ENCODE measurements at places on chromosomes 3 and 15.

- DNase-seq = no peak
These were observed 62.3 kb upstream of the ASB14 start for GRCh38 chr3:57354768-57355167.

DNA sequence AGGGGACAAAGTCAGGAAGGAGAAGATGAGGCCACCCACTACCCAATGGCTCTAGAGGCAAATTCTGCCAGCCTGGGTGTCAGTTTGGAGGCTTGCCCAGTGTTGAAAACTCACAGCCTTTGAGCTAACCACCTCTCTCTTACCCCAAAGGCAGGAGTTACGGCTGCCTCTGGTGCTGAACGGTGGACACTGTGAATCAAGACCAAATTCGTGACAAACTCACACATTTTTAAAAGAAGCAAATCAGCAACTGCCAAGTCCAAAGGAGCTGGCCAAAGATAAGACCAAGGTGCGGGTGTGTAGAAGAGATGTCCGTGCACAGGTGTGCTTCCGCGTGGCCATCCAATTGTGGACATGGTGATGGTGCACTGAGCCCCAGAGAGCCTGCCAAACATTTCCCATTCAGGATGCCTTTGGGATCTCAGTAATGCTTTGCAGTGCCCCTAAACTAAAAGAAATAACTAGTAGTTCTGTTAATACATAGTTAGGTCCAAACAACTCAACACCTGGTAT lies 74.6 kb downstream of the FAM174B start:
- no peak for DNase-seq

- DNase-seq = no peak
These were observed 3.6 kb upstream of the SH2D7 start for GRCh38 chr15:78088773-78089080.

DNA sequence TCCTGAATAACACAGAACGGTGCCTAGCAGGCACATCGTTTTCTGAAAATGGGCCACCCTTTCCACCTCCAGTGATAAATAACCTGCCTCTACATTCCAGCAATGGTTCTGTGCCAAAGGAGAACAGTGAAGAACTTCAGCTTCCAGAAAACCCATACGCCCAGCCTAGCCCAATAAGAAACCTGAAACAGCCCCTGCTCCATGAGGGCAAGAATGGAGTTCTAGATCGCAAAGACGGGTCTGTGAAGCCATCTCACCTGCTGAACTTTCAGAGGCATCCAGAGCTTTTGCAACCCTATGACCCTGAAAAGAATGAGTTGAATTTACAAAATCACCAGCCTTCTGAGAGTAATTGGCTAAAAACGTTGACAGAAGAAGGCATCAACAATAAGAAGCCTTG lies 61.9 kb downstream of the CGNL1 start:
- no peak for DNase-seq

- no peak for DNase-seq
These were observed 212.0 kb upstream of the ALCAM start for GRCh38 chr3:105154692-105155091.

- peak; percentile 83 for DNase-seq
These were observed 640.7 kb downstream of the FHIT start for GRCh38 chr3:60610441-60611112.

GRCh38 chr15:40959331-40960141 lies 6.3 kb downstream of the CHAC1 start:
- DNase-seq = no peak

DNA sequence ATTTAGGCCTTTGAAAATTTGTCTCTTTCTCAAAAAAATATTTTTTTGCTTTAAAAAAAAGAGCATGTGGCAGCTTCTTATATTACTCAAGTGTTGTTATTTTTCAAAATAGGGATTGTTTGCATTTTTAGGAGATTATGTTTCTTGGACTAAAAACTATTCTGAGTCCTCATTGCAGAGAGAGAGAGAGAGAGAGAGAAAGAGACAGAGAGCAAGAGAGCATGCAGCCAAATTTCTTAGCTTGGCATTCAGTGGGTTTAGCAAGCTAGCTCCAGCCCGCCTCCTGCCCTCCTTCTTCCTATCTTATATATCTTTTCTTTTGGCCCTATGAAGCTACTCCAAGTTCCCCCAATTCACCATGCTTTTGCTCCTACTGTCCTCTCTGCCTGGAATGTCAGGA lies 55.7 kb downstream of the CEMIP start:
- DNase-seq = peak; percentile 44

DNA sequence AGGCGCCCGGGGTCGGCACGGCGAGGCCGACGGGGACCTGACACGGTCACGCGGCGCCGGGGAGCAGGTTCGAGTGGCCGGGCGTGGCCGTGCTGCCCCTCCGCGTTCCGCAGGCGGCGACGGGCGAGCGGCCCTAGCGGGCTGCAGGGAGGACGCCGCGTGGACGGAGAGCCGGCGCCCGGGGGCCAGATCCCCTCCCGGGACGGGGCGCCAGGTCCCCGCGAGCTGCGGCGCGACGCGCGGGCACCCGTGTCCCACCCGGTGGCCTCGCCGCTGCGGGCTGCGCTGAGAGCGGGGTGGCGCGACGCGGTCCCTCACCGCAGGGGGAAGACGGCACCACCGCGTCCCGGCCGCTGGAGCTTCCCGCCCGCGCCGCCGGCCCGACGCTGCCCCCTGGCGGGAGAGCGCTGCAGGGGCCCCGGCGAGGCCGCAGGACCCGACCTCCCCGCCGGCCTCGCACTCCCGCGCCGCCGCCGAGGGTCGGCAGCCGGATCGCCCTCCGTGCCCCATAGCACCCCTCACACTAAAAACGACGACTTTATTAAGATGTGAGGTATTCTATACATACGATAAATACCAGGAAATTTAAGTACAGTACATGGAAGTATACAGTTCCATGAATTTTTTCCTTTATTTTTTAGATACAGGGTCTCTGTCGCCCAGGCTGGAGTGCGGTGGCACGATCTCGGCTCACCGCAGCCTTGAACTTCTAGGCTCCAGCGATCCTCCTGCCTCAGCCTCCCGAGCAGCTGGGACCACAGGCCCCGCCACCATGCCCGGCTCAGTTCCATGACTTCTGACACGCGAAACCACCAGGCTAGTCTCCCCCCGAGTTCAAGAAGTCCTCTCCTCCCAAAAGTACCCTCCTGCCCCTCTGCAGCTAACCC lies 1.3 kb upstream of the PIGZ start:
- DNase-seq = peak; percentile 94

- DNase-seq = no peak
These were observed 158.4 kb upstream of the CCDC54 start for GRCh38 chr3:107218864-107219269.

- DNase-seq = no peak
These were observed 23.7 kb downstream of the CYP19A1 start for GRCh38 chr15:51314391-51315337.

DNA sequence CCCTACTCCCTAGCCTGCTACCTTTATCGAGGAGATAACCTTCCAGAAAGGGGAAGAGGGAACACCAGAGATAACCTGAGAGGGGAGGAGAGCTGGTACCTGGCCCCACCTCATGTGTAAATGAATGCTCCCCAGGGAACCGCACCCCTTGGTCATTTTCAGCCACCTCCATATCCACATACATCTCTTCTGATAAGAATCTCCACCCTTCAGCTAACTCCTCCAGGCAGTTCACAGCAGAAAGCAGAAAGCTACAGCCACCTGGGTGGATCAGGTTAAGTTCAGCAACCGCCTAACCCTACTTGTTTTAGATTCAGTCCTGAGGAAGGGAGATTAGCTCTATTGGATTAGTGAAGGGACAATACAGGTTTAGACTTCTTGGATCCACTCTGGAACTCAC lies 38.0 kb upstream of the TIMP4 start:
- DNase-seq = no peak

GRCh38 chr15:95944661-95945255 lies 385.7 kb upstream of the NR2F2 start:
- DNase-seq = no peak

GRCh38 chr3:159947220-159947619 lies 41.4 kb upstream of the IL12A start:
- peak; percentile 75 for DNase-seq

GRCh38 chr3:69967156-69967555 lies 32.4 kb upstream of the SAMMSON start:
- DNase-seq = no peak

DNA sequence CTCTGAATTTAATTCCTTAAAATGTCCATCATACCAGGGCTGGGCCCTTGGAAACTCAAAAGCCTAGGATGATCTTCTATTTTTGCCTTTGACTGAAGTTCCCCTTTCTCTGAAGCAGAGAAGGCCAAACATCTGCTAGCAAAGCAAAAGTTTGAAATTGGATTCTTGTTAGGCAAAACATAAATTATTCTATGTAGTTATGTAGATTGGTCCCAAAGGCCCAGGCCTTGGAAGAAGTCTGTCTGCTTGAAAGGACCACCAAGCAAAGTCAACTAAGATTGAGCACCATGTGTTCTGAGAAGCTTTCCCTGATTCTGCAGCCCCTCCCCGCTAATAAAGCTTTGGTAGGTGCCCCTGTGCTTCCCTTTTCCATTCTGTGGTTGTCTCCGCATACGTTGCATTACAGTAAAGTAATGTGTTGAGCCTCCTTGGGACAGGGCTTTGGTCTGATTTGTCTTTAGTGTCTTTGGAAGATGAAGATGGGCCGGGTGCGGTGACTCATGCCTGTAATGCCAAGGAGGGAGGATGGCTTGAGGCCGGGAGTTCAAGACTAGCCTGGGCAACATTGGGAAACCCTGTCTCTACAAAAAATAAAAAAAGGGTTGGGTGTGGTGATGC lies 56.4 kb downstream of the RPL39L start:
- no peak for DNase-seq

- DNase-seq = no peak
These were observed 215.8 kb downstream of the RYR3 start for GRCh38 chr15:33526532-33526931.

GRCh38 chr3:41418961-41419691 lies 219.8 kb downstream of the CTNNB1 start:
- DNase-seq = peak; percentile 15

GRCh38 chr15:91844928-91845327 lies 8.6 kb upstream of the SLCO3A1 start:
- no peak for DNase-seq

GRCh38 chr15:90680371-90680935 lies 36.7 kb upstream of the BLM start:
- DNase-seq = peak; percentile 86

GRCh38 chr15:64699751-64700388 lies 75.5 kb downstream of the RBPMS2 start:
- peak; percentile 41 for DNase-seq

GRCh38 chr3:16522834-16523233 lies 9.3 kb upstream of the RFTN1 start:
- DNase-seq = no peak

DNA sequence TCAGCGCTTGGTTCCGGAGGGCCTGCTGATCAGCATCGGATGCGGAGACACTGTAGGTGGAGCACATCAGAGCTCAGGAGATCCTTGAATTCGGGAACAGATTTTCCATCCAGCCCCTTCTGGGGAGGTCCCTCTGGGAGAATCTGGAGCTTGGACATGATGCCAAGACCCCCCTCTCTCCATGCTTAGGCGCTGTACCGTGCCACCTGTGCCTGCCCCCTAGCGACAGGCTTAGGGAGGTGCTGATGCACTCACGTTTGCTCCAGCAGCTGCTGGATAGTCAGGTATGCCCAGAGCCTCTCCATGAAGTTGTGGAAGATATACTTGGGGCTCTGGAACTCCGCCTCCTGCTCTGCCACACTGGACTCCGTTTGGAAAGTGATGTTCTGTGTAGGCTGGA lies 9.7 kb downstream of the ITIH4 start:
- DNase-seq = peak; percentile 40

DNA sequence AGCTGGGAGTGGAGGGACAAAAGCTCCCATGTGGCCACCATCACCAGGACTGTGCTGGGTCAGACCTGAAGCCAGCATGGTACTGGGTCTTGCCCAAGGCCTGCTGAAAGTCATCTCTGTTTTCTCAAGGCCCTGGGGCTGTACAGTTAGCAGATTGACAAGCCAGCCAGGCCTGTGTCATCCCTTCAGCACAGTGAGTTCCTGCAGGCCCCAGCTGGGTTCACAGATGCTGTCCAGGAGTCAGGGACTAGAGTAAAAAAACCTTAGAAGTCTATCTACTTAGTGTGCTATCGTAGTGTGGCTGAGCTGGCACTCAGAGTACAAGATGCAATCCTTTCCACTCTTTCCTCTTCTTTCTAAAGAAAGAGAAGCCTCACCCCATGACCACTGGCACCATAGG lies 246.0 kb upstream of the NAALADL2 start:
- DNase-seq = no peak

GRCh38 chr3:197882586-197882985 lies 67.4 kb upstream of the RPL35A start:
- DNase-seq = no peak

DNA sequence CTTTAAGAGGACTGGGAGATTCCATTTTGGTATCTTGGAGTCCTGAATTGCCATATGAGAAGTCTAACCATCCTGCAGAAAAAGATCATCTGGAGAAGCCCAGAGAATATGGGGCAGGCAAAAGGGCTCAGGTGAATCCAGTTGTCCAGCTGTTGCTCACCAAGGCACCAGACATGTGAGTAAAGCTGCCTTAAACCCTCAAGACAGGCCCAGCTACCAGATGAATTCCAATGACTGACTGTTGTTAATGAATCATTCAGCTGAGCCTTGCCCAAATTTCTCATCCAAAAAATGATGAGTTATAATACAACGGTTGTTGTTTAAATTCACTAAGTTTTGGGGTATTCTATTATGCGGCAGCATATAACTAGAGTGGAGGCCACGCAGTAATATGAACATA lies 22.0 kb upstream of the NANOGP8 start:
- DNase-seq = peak; percentile 34

DNA sequence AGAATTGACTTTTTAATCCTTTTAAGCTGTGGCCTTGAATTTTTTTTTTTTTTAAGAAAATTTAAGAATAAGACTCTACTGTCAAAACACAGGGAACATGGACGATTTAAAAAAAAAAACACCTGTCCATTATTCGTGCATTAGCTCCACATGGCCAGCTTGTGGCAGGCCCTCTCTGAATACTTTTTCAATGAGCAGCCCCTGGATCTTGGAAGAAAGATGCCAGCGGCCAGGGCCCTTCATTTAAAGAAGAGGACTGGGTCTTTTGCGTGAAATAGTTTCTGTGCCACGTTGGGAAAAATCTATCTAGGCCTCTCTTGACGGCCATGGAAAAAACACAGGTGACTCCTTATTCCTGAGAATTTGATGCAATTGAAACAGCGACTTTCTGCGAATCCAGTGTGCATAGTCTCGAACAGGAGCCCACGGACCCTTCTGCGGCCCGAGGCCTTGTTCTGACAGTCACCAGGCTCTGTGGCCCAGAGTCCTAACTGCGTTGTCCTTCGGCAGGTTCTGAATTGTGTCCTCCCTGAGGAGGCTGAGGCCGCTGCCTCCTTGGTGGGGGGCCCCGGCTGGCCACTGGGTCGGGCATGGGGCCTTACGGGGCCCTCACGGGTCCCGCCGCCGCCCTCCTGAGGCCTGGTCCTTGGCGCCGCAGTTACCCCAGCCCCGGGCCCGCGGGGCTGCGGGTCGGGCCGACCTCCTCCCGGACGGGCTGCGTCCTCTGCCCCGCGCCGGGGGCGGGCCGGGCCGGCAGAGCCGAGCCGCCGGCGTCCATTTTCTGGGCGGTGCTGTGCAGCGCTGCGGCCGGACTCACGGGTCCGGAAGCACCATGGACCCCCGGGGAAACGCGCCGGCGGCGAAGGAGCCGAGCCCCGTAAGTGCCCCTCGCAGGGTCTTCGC lies 33.5 kb downstream of the ZBTB38 start:
- peak; percentile 76 for DNase-seq

- no peak for DNase-seq
These were observed 106.8 kb upstream of the RAP2B start for GRCh38 chr3:153055217-153055616.

Data from GM03348 (cell line).